ENCODE measurements at places on chromosomes 2 and 18. TPM values are rescaled to one million over a fixed set of nuclear protein-coding genes. Genes with fewer than 3 reads are reported as not detected.

Gene TBR1
- not detected for total RNA-seq

Gene KCNIP3
- total RNA-seq: 0.39 TPM

Gene SPAST
- total RNA-seq: 18.4 TPM

Gene TRABD2A
- total RNA-seq: 67.9 TPM

Gene DLX1
- 0.09 TPM for total RNA-seq
